ENCODE measurements at places on chromosomes 7 and 10. TPM values are rescaled to one million over a fixed set of nuclear protein-coding genes. Genes with fewer than 3 reads are reported as not detected.
A peak's percentile ranks its signal among the peaks of the same experiment; 100 is the strongest.

DNA sequence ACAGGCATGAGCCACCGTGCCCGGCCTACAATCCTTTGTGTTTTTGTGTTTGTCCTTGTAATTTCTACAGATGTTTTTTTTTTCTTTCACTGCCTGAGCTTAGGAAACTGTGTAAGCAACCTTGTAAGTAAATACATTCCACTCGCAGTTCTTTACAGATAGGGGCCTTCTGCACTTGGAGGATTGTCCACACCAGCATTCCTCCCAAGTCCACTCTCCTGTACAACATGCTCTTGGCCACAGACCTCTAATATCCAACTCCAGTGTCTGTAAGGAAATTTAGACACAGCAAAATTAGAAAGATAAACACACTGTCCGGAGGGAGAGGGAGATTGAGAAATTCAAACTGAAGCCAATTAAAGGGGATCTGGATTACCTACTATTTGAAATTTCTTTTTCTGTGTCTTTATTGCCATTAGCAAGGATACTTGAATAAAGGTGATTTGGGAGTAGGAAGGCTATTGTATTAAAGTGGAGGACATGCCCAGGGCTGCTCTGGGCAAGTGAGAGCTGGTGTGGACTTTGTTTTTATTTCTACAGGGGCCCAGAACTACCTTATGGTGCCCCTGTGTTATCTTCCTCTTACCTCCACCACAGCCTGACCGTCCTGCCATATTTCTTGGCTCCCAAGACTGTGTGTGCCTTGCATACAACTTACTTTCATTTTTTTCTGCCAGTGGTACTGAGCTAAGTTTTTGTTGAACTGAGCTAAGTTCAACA is 9.7 kb downstream of the MXI1 start:
- H3K36me3 ChIP-seq, result no peaks in the 10 kb centered on the region
- H3K4me1 ChIP-seq, result peaks cover 49% of the 10 kb centered on the region
- no peaks in the 10 kb centered on the region for H3K27me3 ChIP-seq
- H3K4me3 ChIP-seq, result no peak overlapping the region

- DNase-seq, result no peak
- peaks cover 15% of the 10 kb centered on the region for H3K4me1 ChIP-seq
- peak overlapping the region; percentile 68 for H3K27ac ChIP-seq
- no peaks in the 10 kb centered on the region for H3K27me3 ChIP-seq
- no peaks in the 10 kb centered on the region for H3K36me3 ChIP-seq
Observed at GRCh38 chr10:32985775-32986350, 27.8 kb upstream of the ITGB1 start.

DNA sequence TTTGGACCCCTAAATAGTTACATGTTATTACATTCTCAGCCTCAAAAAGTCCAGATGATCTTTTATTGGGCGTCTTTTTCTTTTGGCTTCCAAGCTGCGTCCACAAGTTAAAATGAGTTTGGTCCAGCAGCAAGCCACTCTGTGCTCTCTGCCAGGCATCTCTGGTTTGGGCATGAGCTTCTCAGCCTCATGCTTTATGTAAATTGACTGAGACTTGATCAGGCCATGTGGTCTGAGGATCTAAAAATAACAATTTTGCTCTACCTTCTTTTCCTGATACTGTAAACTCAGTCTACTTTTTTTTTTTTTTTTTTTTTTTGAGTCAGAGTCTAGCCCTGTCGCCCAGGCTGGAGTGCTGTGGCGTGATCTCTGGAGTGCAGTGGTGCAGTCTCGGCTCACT is 15.6 kb downstream of the GAD2 start:
- H3K4me3 ChIP-seq, result no peak overlapping the region
- H3K27me3 ChIP-seq, result peaks cover 51% of the 10 kb centered on the region
- H3K4me1 ChIP-seq, result no peaks in the 10 kb centered on the region
- no peak for DNase-seq

DNA sequence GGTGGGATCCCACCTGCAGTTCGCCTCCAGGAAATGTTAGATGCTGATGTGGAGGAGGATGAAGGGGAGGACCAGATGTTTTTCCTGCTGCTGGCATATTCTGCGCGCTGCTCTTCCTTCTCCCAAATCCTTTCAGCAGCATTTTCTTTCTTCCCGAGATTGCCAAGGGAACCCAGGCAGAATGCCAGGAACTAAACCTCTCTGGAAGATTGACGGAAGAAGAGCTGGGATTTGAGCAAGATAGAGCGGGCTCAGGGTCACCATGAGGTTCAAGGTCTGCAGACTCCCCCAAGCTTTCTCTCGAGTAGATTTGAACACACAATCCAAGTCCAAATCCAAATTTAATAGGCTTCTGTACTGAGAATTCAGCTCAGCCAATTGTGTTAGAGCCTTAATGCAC is 345.2 kb upstream of the C7orf33 start:
- no peaks in the 10 kb centered on the region for H3K36me3 ChIP-seq
- no peak for DNase-seq
- peaks cover 7% of the 10 kb centered on the region for H3K4me1 ChIP-seq
- peaks cover 18% of the 10 kb centered on the region for H3K27me3 ChIP-seq
- H3K4me3 ChIP-seq, result no peak overlapping the region

- no peaks in the 10 kb centered on the region for H3K36me3 ChIP-seq
- no peak for DNase-seq
- H3K4me1 ChIP-seq, result no peaks in the 10 kb centered on the region
- H3K27me3 ChIP-seq, result no peaks in the 10 kb centered on the region
Observed at GRCh38 chr10:111703986-111704385, 479.6 kb downstream of the GPAM start.

GRCh38 chr7:116524609-116525297 is at the start of gene CAV1:
CAV1 (plus strand) TSS chr7:116525036; CDS start chr7:116525063, 27 bp downstream.
- peaks cover 67% of the 10 kb centered on the region for H3K27me3 ChIP-seq
- no peak for DNase-seq
- peak within 1 kb of the TSS; percentile 89 for H3K27ac ChIP-seq
- no peaks in the 10 kb centered on the region for H3K36me3 ChIP-seq

- peak overlapping the region; percentile 63 for H3K4me3 ChIP-seq
- H3K4me1 ChIP-seq, result peaks cover 59% of the 10 kb centered on the region
- no peak for DNase-seq
- H3K27ac ChIP-seq, result peak overlapping the region; percentile 82
- peaks cover 3% of the 10 kb centered on the region for H3K36me3 ChIP-seq
- H3K27me3 ChIP-seq, result peaks cover 3% of the 10 kb centered on the region
Observed at GRCh38 chr7:8214244-8214824, 47.6 kb downstream of the ICA1 start.

GRCh38 chr7:24718977-24719491 is 38.2 kb downstream of the GSDME start:
- no peak overlapping the region for H3K27ac ChIP-seq
- no peaks in the 10 kb centered on the region for H3K36me3 ChIP-seq
- no peak overlapping the region for H3K4me3 ChIP-seq
- DNase-seq, result no peak
- H3K4me1 ChIP-seq, result peaks cover 6% of the 10 kb centered on the region

DNA sequence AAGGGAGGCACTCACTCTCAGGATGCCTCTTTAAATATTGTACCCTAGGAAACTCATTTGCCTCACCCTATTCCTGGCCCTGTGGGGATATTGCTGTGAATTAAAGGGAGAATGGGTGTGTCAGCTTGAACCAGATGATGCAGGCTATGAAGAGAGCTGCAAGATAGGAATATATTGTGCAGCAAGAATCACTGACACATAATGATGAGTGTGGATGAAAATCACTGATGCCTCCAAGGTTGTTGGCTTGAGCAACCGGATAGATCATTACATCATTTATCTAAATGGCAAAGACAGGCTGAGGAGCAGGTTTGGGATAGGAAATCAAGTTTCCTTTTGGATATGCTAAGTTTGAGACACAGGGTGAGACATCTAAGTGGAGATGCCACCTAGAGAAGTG is 6.2 kb downstream of the SLC26A4 start:
- H3K36me3 ChIP-seq, result no peaks in the 10 kb centered on the region
- H3K4me3 ChIP-seq, result no peak overlapping the region
- H3K4me1 ChIP-seq, result no peaks in the 10 kb centered on the region

Gene HHEX
- 6.6 TPM for total RNA-seq

GRCh38 chr10:123398180-123398591 is 244.0 kb downstream of the BUB3 start:
- peaks cover 3% of the 10 kb centered on the region for H3K36me3 ChIP-seq
- no peak overlapping the region for H3K4me3 ChIP-seq
- no peak for DNase-seq
- no peaks in the 10 kb centered on the region for H3K4me1 ChIP-seq
- H3K27me3 ChIP-seq, result peaks cover 25% of the 10 kb centered on the region

- H3K4me3 ChIP-seq, result peak overlapping the region; percentile 94
- peak; percentile 76 for DNase-seq
- H3K27me3 ChIP-seq, result peaks cover 4% of the 10 kb centered on the region
- peaks cover 13% of the 10 kb centered on the region for H3K36me3 ChIP-seq
Observed at GRCh38 chr7:22854158-22855048, 31.8 kb upstream of the TOMM7 start.

DNA sequence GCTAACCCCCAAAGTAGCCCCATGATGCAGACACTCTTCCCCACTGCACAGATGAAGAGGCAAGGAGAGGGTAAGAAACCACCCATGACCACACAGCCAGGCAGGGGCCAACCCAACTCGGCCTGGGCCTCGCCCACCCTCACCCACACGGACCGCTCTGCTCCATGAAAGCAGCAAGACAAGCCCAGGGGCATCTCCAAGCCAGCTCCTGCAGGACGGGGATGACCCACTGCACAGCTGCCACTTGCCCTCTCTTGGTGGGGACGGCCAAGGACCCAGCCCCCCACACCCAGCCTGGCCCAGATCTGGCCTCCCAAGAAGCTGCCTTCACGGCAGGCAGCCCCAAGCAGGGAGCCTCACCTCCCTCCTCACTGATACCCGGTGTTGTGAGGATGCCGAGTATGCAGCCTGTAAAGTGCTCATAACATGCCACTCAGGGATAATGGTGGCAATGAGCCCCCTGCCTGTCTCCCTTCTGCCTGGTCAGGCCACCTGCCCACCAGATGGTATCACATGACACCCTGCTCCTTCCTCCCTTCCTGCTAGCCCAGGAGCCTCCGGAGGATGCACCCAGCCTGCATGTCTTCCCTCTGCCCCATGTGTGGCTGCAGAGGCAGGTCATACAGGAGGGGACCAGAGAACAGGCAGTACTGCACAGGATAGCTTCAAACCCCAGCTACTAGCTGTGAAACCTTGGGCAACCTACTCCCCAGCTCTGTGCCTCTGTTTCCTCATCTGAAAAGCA is 23.3 kb downstream of the OGDHL start:
- H3K27me3 ChIP-seq, result no peaks in the 10 kb centered on the region
- H3K4me3 ChIP-seq, result no peak overlapping the region
- no peaks in the 10 kb centered on the region for H3K4me1 ChIP-seq
- no peak for DNase-seq

DNA sequence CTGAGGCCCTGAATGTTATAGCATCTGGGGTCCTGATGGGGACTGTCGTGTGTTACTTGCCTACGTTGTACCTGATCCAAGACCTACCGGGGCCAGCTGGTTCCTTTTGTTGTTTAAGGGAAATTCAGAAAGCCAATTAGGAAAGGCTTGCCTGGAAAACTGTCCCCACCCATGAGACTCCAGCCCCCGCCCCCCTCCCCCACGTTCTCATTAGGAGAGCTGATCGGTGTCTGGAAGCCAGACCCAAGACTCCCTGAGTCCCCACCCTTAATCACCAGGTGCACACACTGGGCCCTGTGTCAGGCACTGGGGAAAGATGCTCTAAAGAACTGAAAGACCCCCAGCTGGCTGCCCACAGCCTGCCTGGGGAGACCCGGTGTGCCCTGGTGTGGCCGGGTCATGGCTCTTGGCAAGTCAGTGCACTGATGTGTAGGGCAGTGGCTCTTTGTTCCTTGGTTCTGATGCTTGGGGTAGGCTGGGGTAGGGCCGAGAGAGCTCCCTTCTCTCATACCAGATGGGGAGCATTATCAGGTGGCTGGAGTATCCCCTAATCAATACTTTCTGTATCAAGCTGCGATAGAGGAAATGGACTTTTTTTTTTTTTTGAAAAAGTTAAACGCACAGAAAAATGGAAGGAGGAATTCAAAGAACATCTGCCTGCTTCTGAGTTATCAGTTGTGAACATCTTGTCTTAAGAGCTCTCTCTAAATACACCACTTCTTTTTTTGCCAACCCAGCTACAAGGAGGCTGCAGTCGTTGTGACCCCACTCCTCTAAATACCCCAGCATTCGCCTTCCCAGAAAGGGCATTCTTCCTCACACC is 16.9 kb downstream of the TSPAN15 start:
- peaks cover 8% of the 10 kb centered on the region for H3K4me1 ChIP-seq
- peak overlapping the region; percentile 59 for H3K27ac ChIP-seq
- DNase-seq, result no peak
- peaks cover 4% of the 10 kb centered on the region for H3K27me3 ChIP-seq
- peak overlapping the region; percentile 2 for H3K4me3 ChIP-seq
- no peaks in the 10 kb centered on the region for H3K36me3 ChIP-seq

Gene PKD2L1
- total RNA-seq, result 0.26 TPM

DNA sequence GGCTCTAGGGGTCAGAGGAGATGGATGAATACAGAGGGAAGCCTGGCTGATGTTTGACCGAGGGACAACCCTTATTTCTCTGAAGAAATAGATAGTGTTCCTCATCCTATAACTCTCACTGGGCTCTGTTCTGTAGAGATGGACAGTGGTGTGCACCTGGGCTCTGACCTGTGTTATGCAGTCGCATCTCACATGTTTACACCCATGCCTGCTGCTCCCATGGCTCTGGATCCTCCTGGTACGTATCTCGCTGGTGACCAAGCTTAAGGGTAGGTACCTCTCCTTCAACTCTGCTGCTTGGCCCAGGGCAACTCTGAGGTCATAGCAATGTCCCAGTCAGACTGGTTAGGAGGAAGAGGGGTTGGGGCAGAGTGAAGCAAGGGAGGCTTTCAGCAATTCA is 42.8 kb downstream of the ADRA2A start:
- no peaks in the 10 kb centered on the region for H3K36me3 ChIP-seq
- H3K4me1 ChIP-seq, result no peaks in the 10 kb centered on the region
- no peak overlapping the region for H3K27ac ChIP-seq
- no peak for DNase-seq

DNA sequence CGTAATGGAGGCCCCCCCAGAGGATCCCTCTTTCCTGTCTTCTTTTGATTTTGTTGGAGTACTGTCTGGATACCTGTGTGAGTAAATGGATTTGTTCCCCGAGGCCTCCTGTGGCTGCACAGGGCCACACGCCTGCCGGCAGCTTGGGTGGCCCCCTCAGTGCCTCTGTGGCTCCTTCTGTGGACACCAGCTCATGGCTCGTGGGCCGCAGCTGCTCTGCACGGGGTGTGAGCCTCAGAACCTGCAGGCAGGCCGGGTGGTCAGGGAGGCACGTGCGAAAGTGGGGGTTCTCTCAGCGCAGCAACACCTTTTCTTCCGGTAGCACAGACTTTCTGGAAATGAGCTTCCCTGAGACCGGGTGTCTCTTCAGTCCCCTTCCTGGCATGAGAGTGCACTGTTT is 70.3 kb downstream of the WDR37 start:
- DNase-seq, result no peak
- no peak overlapping the region for H3K4me3 ChIP-seq
- peaks cover 66% of the 10 kb centered on the region for H3K36me3 ChIP-seq
- no peaks in the 10 kb centered on the region for H3K27me3 ChIP-seq
- H3K27ac ChIP-seq, result no peak overlapping the region

Gene NRF1
- total RNA-seq, result 16.9 TPM

All from type B pancreatic cell (in vitro differentiated cells).